ENCODE measurements at places on chromosomes 2 and 18. TPM values are rescaled to one million over a fixed set of nuclear protein-coding genes. Genes with fewer than 3 reads are reported as not detected.

SCN3A gene
- 257 TPM for total RNA-seq

RBM44 gene
- 5.3 TPM for total RNA-seq

RAD51AP2 gene
- total RNA-seq: 0.82 TPM

LRRC30 gene
- not detected for total RNA-seq

TIA1 gene
- total RNA-seq: 297 TPM

WDR12 gene
- total RNA-seq: 35.1 TPM

TUBA4B gene
- total RNA-seq: not detected

NTSR2 gene
- 0.82 TPM for total RNA-seq

TYW5 gene
- total RNA-seq: 13.9 TPM

VAMP5 gene
- 3.3 TPM for total RNA-seq
